ENCODE measurements at places on chromosomes 1 and 21.

GRCh38 chr21:45104560-45104959 lies 30.2 kb downstream of the ADARB1 start:
- DNase-seq, result no peak

DNA sequence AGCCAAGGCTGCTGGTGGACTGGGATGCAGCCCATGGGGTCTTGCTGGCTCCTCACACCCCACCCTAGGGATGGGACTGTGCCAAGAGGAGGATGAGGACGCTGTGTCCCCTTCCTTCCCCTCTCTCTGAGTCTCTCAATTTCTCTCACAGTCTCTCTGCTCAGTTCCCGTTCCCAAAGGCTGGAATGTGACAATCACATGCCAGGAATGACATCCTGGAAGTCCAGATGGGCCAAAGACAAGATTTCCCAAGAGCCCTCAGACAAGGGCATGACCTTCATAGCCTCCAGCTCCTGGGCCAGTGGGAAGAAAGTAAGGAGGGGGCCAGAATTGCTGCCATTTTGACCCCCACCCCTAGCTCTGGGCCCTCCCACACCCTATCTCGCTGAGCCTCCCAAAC lies 7.6 kb upstream of the CDCP2 start:
- DNase-seq, result no peak

DNA sequence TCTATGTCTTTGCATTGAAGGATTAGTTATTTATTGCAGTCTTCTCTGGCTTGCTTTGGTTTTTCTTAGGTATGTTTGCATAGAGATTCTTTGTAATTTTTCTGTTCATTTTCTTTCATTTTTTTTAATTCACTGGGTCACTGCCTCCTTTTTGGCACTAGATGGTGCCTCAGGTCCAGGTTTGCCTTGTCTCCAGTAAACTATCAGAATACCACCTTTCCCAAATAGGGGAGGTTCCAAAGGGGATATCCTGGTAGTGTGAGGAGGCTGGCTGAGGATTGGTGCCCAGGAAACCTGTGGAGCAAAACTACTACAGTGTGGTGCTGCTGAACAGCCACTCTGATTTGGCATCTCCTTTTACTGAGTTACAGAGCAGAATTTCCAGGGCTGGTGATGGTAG lies 257.1 kb downstream of the KCTD3 start:
- no peak for DNase-seq

DNA sequence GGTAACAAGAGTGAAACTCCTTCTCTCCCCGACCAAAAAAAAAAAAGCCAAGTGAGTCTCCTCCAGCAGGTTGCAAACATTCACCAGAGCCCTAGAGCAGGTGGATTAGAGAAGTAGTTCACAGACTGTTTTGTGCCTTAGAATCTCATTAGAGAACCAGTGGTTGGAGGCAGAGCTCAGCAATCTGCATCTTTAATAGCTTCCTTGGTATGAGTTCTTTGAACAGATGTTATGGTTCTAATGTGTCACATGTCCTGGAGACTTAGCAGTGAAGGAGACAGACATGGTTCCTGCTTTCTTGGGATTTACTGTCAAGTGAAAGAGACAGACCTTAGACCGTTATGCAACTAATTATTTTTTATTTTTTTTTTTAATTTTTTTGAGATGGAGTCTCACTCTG lies 26.8 kb downstream of the SESN2 start:
- no peak for DNase-seq

GRCh38 chr1:96688767-96689166 lies 32.8 kb upstream of the PTBP2 start:
- DNase-seq, result peak; percentile 24

GRCh38 chr1:110076789-110077500 lies 6.5 kb upstream of the ALX3 start:
- no peak for DNase-seq

DNA sequence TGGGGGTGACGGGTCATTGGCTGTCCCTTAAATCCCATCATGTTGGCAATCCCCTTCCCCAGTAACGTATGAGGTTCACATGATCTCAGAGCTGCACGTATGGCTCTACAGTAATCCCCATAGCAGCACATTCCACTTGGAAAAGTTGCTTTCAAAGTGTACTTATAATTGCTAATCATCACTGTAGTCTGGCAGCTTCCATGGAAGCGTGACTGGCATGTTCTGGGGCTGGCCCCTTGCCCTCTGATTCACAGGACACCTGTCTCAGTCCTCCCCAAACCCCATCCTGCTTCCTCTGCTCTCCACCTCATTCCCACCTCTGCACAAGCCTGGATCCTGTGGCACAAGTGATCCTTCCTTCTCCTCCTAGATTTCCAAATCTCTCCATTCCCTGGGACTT lies 102.2 kb downstream of the TSEN15 start:
- no peak for DNase-seq
